ENCODE measurements at places on chromosomes 12 and 14. TPM values are rescaled to one million over a fixed set of nuclear protein-coding genes. Genes with fewer than 3 reads are reported as not detected.
A peak's percentile ranks its signal among the peaks of the same experiment; 100 is the strongest.

Gene FOXN3
- 25.7 TPM for polyA plus RNA-seq

Gene ATP5F1B
- polyA plus RNA-seq: 1,730 TPM

DNA sequence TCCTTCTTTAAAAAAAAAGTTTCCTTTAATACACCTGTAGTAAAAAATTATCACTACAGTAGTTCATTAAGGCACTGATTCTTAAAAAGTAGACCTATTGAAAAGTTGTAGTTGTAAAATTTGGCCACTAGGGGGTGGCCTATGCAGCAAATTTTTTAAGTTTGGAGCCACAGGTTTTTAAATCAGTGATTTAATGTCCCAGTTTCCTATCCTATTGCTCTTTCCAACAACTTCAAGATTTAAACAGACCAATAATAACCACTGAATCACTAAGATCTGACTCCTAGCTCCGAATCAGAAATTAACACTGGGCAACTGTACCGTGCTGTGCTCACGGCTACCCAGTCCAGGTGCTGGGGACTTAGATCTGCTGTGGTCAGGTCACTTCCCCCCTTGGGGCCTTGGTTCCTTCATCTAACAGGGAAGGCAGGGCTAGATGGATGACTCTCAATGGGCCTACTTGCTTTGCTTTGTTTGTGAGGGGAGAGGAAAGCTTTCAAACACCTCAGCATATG, 279.3 kb downstream of the MED13L start:
- H3K27me3 ChIP-seq: no peaks in the 10 kb centered on the region
- no peak for DNase-seq
- no peak overlapping the region for H3K4me3 ChIP-seq
- H3K36me3 ChIP-seq: no peaks in the 10 kb centered on the region
- peaks cover 23% of the 10 kb centered on the region for H3K4me1 ChIP-seq

DNA sequence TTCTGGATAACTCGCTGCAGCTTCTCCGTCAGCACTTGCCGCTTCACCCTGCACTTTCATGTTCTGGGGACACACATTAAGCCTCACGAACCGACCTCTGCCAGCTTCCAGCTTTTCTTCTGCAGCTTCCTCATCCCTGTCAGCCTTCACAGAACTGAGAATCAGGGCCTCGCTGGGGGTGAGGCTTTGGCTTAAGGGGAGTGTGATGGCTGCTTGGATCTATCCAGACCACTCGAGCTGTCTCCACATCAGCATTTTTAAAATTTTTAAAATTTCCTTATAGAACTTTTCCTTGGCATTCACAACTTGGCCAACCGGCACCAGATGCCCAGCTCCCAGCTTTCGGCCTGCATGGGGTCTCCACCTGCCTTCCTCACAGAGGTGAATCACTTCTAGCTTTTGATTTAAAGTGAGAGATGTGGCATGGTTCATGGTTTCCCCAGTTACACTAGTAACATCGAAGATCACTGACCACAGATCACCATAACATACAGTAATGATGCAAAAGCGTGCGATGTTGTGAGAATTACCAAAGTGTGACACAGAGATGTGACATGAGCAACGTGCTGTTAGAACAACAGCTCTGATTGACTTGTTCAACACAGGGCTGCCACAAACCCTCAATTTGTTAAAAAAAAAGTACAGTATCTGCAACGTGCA, 139.1 kb upstream of the C14orf180 start:
- no peaks in the 10 kb centered on the region for H3K27me3 ChIP-seq
- no peak overlapping the region for H3K27ac ChIP-seq
- no peaks in the 10 kb centered on the region for H3K36me3 ChIP-seq
- H3K4me3 ChIP-seq: no peak overlapping the region
- no peaks in the 10 kb centered on the region for H3K4me1 ChIP-seq

DNA sequence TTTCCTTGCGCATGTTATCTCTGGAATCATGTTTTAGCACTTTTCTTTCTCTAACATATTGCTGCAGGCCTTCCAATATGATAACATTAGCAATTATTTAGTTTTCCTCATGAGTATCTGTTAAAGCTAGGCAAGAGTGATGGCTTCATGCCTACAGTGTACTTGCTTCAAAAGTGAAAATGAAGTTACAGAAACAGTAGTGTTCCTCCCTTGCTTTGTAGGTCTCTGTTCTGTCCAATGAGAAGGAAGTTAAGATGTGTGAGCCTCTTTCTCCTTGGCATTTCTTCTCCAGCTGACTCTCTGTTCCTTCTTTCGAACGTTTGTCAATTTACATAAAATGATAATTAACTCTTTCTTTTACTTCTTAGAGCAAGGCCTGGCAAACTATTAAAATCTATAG, 22.2 kb downstream of the LRRIQ1 start:
- H3K36me3 ChIP-seq: no peaks in the 10 kb centered on the region
- H3K27me3 ChIP-seq: no peaks in the 10 kb centered on the region
- no peaks in the 10 kb centered on the region for H3K4me1 ChIP-seq
- no peak for DNase-seq

GRCh38 chr12:9223830-9224229, 15.6 kb upstream of the PZP start:
- H3K4me3 ChIP-seq: no peak overlapping the region
- no peaks in the 10 kb centered on the region for H3K4me1 ChIP-seq
- no peaks in the 10 kb centered on the region for H3K27me3 ChIP-seq
- no peak overlapping the region for H3K27ac ChIP-seq
- no peaks in the 10 kb centered on the region for H3K36me3 ChIP-seq

DNA sequence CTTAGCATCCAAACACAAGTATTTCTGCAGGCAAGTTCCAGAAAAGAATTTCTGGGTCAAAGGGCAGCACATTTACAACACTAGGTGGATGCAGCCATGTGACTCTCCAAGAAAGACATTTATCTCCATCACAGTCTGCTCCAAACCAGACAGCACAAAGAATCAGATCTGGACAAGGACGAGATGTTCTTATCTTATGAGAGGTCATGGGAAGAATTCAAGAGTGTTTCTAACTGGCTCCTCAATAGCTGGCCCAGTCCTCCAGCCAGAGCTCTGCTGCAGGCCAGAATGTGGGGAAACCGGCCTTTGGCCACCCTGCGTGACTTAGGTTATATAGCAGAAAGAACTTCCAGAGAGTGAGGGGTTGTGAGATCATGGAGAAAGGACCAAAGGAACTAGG, 17.4 kb downstream of the TMEM119 start:
- no peak overlapping the region for H3K4me3 ChIP-seq
- no peak for DNase-seq
- no peaks in the 10 kb centered on the region for H3K4me1 ChIP-seq
- H3K27ac ChIP-seq: peak overlapping the region; percentile 3
- H3K27me3 ChIP-seq: no peaks in the 10 kb centered on the region
- H3K36me3 ChIP-seq: no peaks in the 10 kb centered on the region

- H3K27ac ChIP-seq: no peak overlapping the region
- H3K4me3 ChIP-seq: no peak overlapping the region
- H3K27me3 ChIP-seq: no peaks in the 10 kb centered on the region
- DNase-seq: no peak
- no peaks in the 10 kb centered on the region for H3K4me1 ChIP-seq
Measured at GRCh38 chr14:44778604-44779003, 183.1 kb downstream of the KLHL28 start.

DNA sequence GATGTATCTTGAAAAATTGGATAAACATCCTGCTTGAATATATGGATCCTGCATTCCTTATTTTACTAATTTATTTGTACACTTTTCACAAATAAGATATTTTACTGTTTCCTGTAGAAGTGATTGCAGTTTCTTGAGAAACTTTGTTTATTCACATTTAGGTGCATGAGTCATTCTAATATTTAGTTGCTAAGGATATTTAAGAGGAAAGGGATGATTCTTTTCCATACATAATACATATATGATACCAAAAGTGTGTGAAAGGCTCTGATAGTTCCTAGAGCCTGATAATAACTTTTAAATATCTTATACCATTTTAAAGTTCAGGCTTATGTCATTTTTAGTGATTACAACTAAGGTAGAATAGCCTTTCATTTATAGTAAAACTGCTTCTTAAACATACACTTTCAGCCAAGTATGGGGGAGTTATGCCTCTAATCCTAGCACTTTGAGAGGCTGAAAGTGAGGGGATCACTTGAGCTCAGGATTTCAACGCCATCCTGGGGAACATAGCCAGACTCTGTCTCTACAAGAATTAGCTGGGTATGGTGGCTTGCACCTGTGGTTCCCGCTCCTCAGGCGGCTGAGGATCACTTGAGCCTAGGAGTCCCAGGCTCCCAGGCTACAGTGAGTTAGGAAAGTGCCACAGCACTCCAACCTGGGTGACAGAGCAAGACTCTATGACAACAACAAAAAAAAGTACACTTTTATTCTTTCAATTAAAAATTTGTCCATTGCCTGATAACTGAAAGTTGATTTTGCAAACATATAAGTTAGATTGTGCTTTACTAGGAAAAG, 262.6 kb upstream of the LRIG3 start:
- DNase-seq: no peak
- no peaks in the 10 kb centered on the region for H3K36me3 ChIP-seq
- no peaks in the 10 kb centered on the region for H3K27me3 ChIP-seq
- H3K4me1 ChIP-seq: no peaks in the 10 kb centered on the region

GRCh38 chr14:65879248-65880009, 466.9 kb downstream of the FUT8 start:
- no peaks in the 10 kb centered on the region for H3K4me1 ChIP-seq
- H3K4me3 ChIP-seq: no peak overlapping the region
- no peaks in the 10 kb centered on the region for H3K36me3 ChIP-seq
- H3K27me3 ChIP-seq: no peaks in the 10 kb centered on the region
- DNase-seq: no peak

- H3K27ac ChIP-seq: no peak overlapping the region
- no peaks in the 10 kb centered on the region for H3K27me3 ChIP-seq
- no peaks in the 10 kb centered on the region for H3K4me1 ChIP-seq
- H3K36me3 ChIP-seq: no peaks in the 10 kb centered on the region
- no peak overlapping the region for H3K4me3 ChIP-seq
Measured at GRCh38 chr12:25352083-25352918, 101.6 kb upstream of the KRAS start.

DNA sequence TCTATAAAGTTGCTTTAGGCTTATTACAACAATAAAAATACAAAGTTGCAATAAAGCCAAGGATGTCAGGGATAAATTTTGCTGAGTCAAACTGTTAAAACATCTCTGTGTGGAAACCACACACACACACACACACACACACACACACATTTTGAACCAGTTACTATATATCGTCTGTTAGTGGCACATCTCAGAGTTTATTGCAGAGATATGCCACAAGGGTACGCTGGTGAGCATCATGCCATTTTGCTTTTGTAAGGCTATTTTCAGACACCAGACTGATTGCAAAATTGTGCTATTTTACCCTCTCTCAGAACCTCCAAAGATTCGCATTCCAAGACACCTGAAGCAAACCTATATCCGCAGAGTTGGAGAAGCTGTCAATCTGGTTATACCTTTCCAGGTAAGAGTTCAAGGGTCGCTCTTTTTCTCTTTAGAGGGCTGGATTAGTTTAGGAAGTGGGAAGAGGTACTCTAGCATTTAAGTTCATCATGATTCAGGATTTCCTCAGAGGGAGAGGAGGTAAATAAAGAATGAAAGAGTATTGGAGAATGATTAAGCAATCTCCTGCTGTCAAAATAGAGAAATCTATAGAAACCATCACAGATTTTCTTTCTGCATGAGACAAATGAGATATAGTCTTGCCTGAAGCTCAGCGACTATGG, 27.3 kb upstream of the CHPT1 start:
- H3K27ac ChIP-seq: no peak overlapping the region
- H3K4me3 ChIP-seq: no peak overlapping the region
- no peak for DNase-seq
- H3K4me1 ChIP-seq: no peaks in the 10 kb centered on the region

GRCh38 chr14:55267820-55268219, 3.4 kb upstream of the FBXO34 start:
- H3K4me3 ChIP-seq: no peak overlapping the region
- no peaks in the 10 kb centered on the region for H3K27me3 ChIP-seq
- no peak for DNase-seq

Measured in sigmoid colon (tissue), 7 donors.